ENCODE measurements at places on chromosomes 13 and 19. TPM values are rescaled to one million over a fixed set of nuclear protein-coding genes. Genes with fewer than 3 reads are reported as not detected.

DNA sequence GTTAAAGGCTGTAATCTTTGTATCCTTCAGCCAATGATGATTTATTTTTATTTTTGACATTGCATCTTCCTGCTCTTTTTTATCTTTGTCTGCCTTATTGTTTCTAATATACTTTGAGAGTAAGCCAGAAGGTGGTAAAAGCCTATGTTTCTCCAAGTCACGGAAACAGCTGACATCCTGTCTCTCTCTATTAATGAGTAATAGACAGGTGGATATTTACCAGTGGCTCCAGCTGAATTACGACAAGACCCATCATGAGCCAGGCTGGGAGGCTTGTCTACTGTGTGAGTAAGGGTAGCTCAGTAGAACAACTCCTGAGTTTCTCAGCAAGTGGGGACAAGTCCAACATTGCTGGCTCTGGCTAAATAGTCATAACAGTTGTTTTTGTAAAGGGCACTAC lies 166.6 kb downstream of the NDFIP2 start:
- no peaks in the 10 kb centered on the region for H3K36me3 ChIP-seq
- no peaks in the 10 kb centered on the region for H3K27me3 ChIP-seq
- no peak overlapping the region for H3K27ac ChIP-seq
- no peak overlapping the region for H3K4me3 ChIP-seq
- H3K4me1 ChIP-seq, result no peaks in the 10 kb centered on the region
- no peak for DNase-seq

GRCh38 chr19:56153507-56153906 lies 12.4 kb downstream of the ZNF444 start:
- H3K4me1 ChIP-seq, result no peaks in the 10 kb centered on the region
- H3K4me3 ChIP-seq, result no peak overlapping the region
- no peaks in the 10 kb centered on the region for H3K27me3 ChIP-seq
- no peak overlapping the region for H3K27ac ChIP-seq
- H3K36me3 ChIP-seq, result peaks cover 26% of the 10 kb centered on the region

DNA sequence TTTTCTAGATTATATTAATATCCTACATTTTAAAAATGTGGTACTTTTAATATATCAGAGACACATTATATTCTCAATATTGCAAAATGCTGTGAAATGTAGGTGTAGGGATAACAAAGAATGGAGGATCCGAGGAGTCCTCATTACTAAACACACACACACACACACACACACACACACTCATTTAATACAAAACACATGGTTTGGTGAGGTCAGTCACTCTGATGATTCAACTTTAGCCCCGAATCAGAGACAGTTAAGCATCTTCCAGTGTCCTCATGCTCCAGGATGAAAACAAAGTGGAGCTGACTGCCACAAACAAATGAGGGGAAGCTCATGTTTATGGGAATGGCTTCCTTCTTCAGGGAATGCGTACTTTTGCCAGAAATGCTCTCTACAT lies 147.5 kb downstream of the CYSLTR2 start:
- H3K27me3 ChIP-seq, result no peaks in the 10 kb centered on the region
- no peak overlapping the region for H3K27ac ChIP-seq
- H3K4me1 ChIP-seq, result no peaks in the 10 kb centered on the region
- H3K4me3 ChIP-seq, result no peak overlapping the region
- DNase-seq, result no peak

DNA sequence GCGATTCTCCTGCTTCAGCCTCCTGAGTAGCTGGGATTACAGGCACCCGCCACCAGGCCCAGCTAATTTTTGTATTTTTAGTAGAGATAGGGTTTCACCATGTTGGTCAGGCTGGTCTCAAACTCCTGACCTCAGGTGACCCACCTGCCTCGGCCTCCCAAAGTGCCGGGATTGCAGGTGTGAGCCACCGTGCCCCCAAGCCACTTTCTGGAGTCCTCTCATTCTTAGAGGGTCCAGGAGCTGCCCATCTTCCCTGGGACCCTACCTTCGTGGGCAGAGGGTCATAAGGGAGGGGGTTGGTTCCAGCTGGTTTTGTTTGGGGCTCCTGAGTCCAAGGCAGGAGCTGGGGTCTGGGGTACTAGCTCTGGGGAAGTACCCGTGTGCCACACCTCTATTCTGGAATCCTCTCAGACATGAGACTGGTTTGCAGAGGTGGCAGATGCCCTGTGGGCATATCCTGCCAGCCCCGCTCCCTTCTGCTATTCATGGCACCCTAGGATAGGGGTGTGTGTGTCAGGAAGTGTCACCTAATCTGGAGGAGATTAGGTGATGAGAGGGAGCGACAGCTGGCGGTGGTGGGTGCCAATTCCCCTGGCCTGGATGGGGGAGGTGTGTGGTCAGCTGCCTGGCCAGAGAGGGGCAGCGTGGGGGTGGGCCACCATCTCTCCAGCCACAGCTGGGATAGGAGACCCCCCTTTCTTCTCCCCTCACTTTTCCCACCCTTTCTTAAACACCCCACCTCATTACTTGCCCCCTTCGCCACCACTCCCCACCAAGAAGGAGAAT lies 2.1 kb downstream of the PRMT1 start:
- H3K4me3 ChIP-seq, result no peak overlapping the region
- peak; percentile 38 for DNase-seq
- no peaks in the 10 kb centered on the region for H3K27me3 ChIP-seq
- H3K36me3 ChIP-seq, result no peaks in the 10 kb centered on the region

Gene ZNF177
- 2.8 TPM for total RNA-seq

- H3K27ac ChIP-seq, result no peak overlapping the region
- no peak overlapping the region for H3K4me3 ChIP-seq
- DNase-seq, result no peak
- no peaks in the 10 kb centered on the region for H3K4me1 ChIP-seq
- H3K36me3 ChIP-seq, result no peaks in the 10 kb centered on the region
These were observed 198.4 kb downstream of the DLEU7 start for GRCh38 chr13:50645092-50645491.

- no peak for DNase-seq
- no peak overlapping the region for H3K27ac ChIP-seq
- no peak overlapping the region for H3K4me3 ChIP-seq
- H3K27me3 ChIP-seq, result no peaks in the 10 kb centered on the region
- H3K4me1 ChIP-seq, result no peaks in the 10 kb centered on the region
These were observed 89.5 kb downstream of the MAP4K1 start for GRCh38 chr19:38528213-38528755.

DNA sequence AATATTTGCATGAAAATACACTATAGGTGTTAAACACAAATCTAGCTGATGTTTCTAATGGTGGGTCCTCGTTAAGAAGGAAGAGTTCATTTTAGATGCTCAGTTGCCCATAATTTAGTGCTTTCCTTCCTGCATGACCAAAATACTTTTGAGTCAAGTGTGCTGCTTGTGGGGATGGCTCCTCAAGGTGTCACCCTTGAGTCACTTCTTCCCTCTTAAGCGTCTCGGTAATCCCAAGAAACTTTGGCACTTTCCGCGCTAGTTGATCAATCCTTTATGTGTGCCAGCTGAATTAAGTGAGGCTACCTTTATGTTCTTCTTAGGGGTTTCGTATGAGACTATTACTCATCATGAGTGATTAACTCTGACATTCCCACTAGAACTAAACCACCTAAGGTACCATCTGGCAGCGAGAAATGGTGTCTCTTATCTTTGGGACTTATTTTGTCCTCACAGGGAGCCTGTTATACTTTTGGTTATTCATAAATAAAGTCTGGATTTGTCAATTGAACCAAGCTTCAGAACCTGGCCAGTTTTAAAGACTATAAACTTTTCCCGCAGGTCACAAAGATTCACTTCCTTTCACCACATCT lies 106.8 kb downstream of the NHLRC3 start:
- DNase-seq, result no peak
- no peak overlapping the region for H3K27ac ChIP-seq
- H3K4me1 ChIP-seq, result no peaks in the 10 kb centered on the region
- H3K36me3 ChIP-seq, result no peaks in the 10 kb centered on the region
- H3K27me3 ChIP-seq, result no peaks in the 10 kb centered on the region

Gene CEACAM19
- total RNA-seq, result not detected

- H3K27ac ChIP-seq, result no peak overlapping the region
- no peaks in the 10 kb centered on the region for H3K36me3 ChIP-seq
- DNase-seq, result no peak
- no peaks in the 10 kb centered on the region for H3K4me1 ChIP-seq
- H3K4me3 ChIP-seq, result no peak overlapping the region
- H3K27me3 ChIP-seq, result no peaks in the 10 kb centered on the region
These were observed 387.2 kb upstream of the ATXN8OS start for GRCh38 chr13:69720278-69720983.
